ENCODE measurements at places on chromosomes 2 and 18. TPM values are rescaled to one million over a fixed set of nuclear protein-coding genes. Genes with fewer than 3 reads are reported as not detected.

The RAX gene
- total RNA-seq, result not detected

The ICA1L gene
- 0.43 TPM for total RNA-seq

The ZNF519 gene
- not detected for total RNA-seq

The CEBPZOS gene
- total RNA-seq, result 2.9 TPM

The CHRNG gene
- total RNA-seq, result not detected

The MOGAT1 gene
- total RNA-seq, result not detected

The CMPK2 gene
- total RNA-seq, result 9.4 TPM

The KCNG3 gene
- total RNA-seq, result not detected

The RND3 gene
- total RNA-seq, result 10.7 TPM

The CCDC88A gene
- 39.2 TPM for total RNA-seq

The SOWAHC gene
- total RNA-seq, result 20.8 TPM

The GCA gene
- 45.1 TPM for total RNA-seq

The SCG2 gene
- 0.32 TPM for total RNA-seq

The DUSP19 gene
- total RNA-seq, result 1.3 TPM

All from ascending aorta (tissue), 2 donors.